ENCODE measurements at places on chromosomes 16 and 17. TPM values are rescaled to one million over a fixed set of nuclear protein-coding genes. Genes with fewer than 3 reads are reported as not detected.

- H3K27me3 ChIP-seq = no peaks in the 10 kb centered on the region
- no peak for DNase-seq
- H3K27ac ChIP-seq = no peak overlapping the region
- H3K36me3 ChIP-seq = no peaks in the 10 kb centered on the region
These were observed 61.9 kb downstream of the BANP start for GRCh38 chr16:88013091-88013609.

GRCh38 chr16:87418644-87419043 lies 26.5 kb downstream of the MAP1LC3B start:
- H3K27ac ChIP-seq = no peak overlapping the region
- no peaks in the 10 kb centered on the region for H3K27me3 ChIP-seq
- no peaks in the 10 kb centered on the region for H3K36me3 ChIP-seq
- H3K4me3 ChIP-seq = no peak overlapping the region
- H3K4me1 ChIP-seq = no peaks in the 10 kb centered on the region

Gene DOC2B
- 7.9 TPM for total RNA-seq

Gene CCL23
- total RNA-seq = not detected

DNA sequence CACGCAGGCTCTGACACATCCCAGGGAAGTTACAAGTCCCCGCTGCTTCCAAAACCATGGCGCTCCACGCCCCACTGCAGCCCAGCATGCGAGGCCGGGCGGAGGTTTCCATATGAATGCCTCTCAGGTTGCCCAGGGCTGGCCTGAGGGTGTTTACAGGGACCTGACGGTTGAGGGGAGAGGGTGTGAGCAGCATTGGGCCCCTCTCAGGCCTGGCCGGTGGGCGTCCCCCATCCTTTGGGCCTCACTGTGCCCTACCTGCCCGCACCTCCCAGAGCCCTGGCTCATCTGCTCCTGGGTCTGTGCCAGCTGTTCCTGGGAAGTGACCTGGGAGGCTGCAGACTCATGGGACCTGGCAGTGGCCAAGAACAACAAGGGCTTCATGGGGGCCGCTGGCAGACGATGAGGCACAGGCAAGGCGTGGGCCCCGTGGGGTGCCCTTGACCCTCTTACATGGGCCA lies 173.5 kb downstream of the C16orf95 start:
- no peaks in the 10 kb centered on the region for H3K36me3 ChIP-seq
- no peak for DNase-seq
- H3K4me1 ChIP-seq = no peaks in the 10 kb centered on the region
- no peaks in the 10 kb centered on the region for H3K27me3 ChIP-seq
